Epithelial cell of esophagus (primary cell): ENCODE measurements at places on chromosomes 12 and 14.

DNA sequence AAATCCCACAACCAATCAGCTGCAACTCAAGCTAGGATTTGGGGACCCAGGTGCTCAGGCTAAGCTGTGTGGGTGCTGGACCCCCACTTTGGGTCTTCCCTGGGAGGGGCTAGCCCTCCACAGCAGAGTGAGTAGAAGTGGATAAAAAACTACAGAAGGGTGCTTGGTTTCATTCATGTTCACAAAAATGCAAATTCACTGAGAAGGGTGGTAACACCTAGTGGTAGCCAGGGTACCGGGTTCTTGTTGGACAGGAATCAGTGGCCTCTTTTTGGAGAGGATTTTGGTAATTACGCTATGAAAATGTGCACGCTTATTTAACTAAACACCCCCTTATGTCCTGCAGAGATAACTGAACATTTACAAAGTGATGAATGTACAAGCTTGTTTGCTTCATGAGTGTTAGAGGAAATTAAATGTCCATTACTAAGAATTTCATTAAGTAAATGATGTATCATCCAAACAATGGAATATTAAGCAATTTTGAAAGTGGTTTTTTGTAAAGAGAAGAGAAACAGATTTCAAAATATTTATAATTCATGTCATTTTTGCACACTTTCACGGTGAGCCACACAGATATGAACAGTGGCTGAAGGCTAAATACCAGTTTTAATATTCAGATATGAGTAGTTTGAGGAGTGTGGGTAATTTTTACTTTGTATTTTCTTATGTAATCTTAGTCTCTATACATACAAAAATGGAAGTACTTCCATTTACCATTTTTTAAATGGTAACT lies 78.3 kb downstream of the DDX51 start:
- DNase-seq = no peak

DNA sequence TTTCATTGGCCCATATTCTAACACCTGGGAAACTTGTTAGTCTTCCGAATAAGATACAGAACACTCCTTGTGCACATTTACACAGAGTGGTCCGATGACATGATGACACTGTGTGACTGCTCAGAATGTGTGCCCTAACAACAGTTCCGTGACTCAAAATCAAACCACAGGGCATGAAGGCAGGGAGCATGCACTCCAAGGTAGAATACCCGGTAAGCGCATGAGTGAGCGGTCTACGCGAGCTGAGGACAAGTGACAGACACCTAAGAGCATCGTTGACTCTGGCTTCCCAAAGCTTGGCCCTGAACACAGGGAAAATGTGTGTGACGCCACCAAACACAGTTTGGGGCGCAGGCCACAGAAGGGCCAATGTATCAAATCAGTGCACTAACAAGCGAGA lies 18.6 kb downstream of the CLIP1 start:
- no peak for DNase-seq

DNA sequence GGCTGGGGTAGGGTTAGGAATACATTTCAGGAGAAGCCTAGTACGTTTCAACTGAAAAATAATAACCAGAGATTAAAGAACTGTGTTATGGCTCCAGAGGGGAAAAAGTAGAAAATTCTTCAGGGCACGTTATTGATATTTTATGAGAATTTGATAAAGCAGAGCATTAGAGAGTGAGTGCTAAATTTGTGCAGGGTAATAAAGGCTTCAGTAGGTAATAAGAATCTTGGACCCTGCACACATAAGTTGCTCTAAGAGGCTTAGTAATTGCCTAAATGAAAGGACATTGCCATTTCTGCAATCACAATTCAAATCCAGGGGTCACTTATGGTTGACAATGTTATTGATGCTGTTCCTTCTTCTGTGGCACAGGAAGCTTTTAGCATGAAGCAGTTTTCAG lies 439.4 kb upstream of the DCN start:
- DNase-seq = no peak

- DNase-seq = no peak
Observed at GRCh38 chr14:74705613-74706500, 7.0 kb downstream of the AREL1 start.

- DNase-seq = no peak
Observed at GRCh38 chr12:46377678-46378077, 5.1 kb upstream of the SLC38A2 start.

- DNase-seq = peak; percentile 68
Observed at GRCh38 chr14:51643140-51643539, 8.6 kb upstream of the FRMD6 start.
